ENCODE measurements at places on chromosomes 5 and 9.
A peak's percentile ranks its signal among the peaks of the same experiment; 100 is the strongest.

DNA sequence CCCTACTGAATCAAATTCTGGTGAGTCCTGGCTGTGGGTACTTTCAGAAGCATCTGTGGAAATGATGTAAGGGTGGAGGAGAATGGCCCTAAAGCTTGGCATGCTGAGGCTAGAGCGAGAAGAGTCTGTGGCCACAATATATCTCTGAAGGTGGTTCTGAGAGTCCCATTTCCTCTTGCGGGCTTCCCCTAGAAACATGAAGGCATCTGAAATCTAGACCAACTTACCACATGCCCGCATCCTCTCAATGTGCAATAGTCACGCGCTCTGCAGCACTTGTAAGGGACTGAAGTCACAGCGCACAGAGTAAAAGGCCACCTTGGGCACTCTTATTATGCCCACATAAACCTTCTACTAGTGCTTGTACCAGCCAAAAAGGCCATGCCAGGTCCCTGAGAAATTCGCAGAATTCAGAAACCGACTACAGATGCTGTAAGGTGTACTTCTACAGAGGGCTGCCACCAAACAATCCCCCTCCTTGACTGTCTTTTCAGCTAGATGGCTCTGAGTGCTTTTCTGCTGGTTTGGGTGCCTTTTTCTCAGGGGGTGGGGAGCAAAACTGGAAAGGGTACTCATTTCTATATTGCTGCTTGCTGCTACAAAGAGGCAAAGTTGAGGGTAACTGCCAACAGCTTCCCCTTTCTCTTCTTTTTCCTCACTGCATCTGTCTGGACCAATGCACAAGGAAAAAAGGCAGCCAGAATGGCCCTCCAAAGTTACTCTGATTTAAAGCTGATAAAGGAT lies 107.3 kb downstream of the ZDHHC21 start:
- no peak for DNase-seq

- peak; percentile 78 for DNase-seq
Measured at GRCh38 chr9:136539427-136540421, 6.1 kb downstream of the NOTCH1 start.

- DNase-seq = no peak
Measured at GRCh38 chr5:1299961-1300360, 5.1 kb upstream of the TERT start.

DNA sequence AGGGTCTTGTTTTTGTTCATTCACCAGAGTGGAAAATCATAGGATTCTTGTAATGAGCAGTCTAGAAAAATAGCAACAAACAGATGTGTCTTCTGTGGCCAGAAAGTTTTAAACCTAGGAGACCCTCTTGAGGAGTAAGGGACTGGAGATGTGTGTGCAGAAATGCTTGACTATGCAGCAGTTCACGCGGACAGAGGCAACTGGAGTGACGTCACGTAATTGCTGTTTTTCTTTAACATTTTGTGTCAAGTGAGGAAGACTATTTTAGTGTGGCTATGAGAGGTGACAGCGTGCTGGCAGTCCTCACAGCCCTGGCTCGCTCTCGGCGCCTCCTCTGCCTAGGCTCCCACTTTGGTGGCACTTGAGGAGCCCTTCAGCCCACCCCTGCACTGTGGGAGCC lies 163.1 kb upstream of the PTCH1 start:
- DNase-seq = no peak

GRCh38 chr9:124764774-124765438 lies 6.2 kb downstream of the NR6A1 start:
- peak; percentile 41 for DNase-seq

DNA sequence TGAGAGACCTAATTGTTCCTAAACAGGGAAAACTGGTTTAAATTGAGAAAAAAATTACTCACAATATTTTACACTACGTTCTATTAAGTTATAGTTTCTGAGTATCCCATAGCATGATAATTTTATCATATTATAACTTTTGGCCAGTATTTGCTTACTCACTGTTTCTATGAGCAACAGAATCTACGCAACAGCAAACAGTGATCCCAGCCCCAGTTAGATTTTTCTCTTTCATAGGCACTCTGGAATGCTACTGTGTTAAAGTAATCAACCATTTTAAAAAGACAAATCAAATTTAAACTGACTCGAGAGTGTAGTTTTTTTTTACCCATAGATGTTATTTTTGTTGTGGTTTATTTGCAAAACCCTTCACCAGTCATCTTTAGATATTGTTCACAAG lies 107.2 kb downstream of the XRCC4 start:
- DNase-seq = peak; percentile 19

- no peak for DNase-seq
Measured at GRCh38 chr5:58983526-58984452, 400.9 kb downstream of the RAB3C start.

DNA sequence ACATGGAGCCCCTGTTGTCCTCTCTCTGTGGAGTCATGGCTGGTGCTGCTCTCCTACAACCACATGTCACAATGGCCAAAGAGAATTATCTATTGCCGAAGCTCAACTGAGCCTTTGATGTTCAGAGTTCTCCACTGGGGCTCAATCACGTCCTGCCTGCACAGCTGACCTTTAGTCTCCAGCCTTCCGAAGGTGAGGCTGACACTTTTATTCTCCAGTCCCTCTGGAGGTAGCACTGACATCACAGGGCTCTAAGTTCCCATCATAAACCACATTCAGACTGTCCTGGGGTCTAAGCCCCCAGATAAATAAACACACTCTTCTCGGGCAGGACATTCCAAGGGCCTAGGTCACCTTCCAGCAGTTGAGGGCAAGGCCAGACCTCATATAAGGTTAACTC lies 23.4 kb downstream of the ADCY2 start:
- DNase-seq = no peak

- DNase-seq = no peak
Measured at GRCh38 chr5:4651806-4652565, 488.1 kb upstream of the ADAMTS16 start.

DNA sequence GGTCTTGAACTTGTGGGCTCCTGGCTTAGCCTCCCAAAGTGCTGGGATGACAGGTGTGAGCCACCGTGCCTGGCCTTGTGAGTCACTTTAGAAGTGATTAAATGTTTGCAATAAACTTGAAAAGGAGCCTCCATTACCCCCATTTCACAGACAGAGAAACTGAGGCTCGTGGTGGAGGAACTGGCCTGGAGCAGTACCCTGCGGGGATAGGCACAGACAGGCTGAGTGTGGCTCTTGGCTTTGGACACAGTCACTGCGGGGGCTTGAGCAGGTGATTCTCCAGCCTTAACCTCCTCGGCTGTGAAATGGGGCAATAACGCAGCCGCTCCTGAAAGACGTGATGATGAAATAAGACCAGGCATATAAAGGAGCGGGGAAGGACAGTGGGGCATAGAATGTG lies 40.9 kb upstream of the IER5L start:
- no peak for DNase-seq

DNA sequence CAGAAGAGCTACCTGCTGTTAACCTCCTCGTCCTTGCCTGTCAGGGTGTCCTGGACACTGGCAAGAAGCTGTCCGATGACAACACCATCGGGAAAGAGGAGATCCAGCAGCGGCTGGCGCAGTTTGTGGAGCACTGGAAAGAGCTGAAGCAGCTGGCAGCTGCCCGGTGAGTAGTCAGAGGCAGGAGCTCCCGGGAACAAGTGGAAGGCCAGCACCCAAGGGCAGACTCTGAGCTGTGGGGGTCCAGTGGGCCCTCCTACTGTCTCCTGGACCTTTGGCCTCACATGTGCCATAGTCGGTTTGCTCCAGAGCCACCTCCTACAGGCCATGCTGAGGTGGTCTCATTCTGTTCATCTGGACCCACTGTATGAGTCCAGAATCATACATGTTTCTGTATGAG lies 38.7 kb downstream of the DYNC2I2 start:
- DNase-seq = no peak

DNA sequence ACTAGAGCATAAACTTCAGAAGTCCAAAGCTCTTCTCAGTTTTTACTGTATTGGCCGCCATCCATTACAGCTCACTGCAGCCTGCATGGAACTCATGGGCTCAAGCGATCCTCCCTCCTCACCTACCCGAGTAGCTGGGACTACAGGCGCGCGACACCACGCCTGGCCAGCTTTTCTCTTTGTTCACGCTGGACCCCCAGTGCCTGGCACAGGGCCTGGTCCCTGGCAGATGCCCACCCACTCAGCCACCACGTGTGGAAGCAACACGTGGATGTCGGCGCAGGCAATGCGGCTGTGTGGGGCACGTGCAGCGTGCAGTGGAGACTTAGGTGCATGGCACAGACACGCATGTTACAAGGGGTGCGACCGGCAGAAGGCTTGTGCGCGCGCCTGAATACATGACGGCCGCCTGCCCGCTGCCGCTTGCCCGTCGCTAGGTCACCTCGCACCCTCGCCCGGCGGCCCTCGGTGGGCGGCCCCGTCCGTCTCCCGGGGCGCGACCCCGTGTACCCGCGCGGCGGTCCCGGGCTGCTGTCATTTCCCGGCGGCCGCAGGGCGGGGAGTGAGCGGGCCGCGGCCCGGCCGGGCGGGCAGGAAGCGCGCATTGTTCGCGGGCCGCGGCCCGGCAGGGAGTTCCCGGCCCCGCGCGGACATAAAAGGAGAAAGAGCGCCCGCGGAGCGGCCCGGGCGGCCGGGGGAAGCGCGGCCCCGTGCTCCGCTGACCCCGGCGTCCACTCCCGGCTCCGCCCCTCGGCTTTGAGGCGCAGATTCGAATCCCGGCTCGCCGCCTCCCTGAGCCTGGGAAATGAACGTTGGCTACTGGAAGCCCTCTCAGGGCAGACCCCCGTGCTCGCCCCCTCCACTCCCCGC lies 24.1 kb upstream of the PTGS1 start:
- peak; percentile 32 for DNase-seq

- DNase-seq = no peak
Measured at GRCh38 chr9:132728497-132728896, 58.2 kb downstream of the GTF3C4 start.

DNA sequence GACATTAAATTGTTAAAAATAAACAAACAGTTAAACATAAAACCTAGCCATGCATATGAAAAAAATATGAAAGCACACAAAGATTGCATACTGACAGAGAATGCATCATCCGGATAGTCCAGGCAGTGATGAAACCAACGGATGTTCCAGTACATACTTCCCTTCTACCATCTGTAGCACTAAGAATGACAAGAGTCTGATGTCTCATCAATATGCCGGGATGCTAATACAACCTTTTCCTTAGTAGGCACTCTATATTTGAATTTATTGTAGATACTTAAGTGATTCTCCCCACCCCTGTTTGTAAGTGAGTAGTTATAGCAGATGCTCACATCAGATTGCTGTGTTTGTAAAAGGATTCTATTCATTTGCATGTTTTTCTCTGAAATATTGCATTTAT lies 571.2 kb upstream of the WWC1 start:
- no peak for DNase-seq

DNA sequence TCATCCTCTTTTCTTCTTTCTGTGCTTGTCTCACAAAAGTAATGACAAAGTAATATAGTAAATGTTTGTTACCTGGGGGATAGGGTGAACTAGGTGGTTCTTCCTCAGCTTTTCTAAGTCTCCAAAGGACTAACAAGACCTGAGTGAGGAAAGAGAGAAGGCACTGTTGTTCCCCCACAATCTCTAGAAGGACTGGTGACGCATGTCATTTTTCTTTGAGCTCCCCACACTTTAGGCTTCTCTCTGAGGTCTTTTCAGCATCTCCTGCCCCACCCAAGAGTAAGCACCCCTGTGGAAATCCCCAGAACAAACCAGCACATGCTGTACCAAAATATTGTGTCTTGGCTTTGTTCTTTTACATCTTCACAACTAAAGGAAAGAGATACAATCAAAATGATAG lies 2.4 kb upstream of the IL7R start:
- DNase-seq = no peak

DNA sequence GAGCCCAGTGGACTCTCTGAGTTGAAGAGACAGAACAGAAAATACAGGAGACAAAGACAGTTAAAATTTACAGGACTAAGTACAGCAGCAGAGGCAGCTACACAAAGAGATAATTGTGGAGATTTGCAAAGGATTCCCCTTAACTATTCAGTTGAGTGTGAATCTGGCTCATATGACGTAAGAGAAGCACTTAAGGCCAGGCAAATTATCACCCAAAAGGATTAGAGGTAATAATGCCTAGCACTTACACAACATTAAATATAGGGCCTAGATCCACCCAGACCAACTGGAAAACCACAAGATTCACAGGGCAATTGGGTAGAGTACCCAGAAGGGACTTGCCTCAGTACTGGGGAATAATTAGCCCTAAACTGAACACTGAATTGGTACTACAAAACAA lies 41.3 kb downstream of the ADAMTS6 start:
- DNase-seq = no peak

DNA sequence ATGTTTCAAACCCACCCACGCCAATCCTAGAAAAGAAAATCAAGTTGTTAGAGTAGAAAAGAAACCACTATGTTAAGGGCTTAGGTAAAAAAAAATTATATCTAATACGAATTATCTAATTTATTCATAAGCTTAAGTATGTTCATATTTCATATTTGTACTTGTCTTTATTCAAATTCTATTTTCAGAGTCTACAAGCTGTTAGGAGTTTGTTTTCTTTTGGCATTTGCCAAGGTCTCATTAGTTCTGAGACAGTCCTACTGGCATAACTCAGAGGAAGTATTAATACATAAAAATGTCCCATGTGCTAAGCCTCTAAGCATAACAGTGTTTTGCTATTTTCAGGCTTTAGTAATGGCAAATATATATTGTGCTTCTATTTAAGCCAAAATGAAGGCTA lies 57.6 kb downstream of the STARD4 start:
- DNase-seq = no peak

DNA sequence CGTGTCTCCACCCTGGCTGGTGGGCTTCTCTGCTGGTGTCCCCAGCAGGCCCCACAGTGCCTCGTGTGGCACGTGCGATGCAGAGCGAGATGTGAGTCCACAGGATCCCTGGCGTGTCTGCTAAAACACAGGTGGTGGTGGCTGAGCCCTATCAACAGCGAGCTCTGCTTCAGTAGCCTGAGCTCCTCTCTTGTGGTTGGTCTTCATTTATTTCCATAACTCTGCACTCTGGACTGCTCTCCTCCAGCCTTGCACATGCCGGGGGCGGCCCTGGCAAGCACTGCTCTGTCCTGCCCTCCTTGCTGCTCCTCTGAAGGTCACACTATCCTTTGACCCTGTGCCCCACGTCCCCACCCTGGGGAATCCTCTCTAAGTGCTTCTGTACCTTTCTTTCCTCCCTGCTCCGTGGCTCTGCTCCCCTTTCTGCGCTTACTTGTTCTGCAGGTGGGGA lies 59.2 kb downstream of the NSUN2 start:
- no peak for DNase-seq

GRCh38 chr9:70873506-70873905 lies 247.9 kb downstream of the TRPM3 start:
- DNase-seq = no peak
